ENCODE measurements at places on chromosomes 4 and X. TPM values are rescaled to one million over a fixed set of nuclear protein-coding genes. Genes with fewer than 3 reads are reported as not detected.

Gene RNF113A
- total RNA-seq, result 27.5 TPM

Gene LEF1
- 33.0 TPM for total RNA-seq

Gene DIAPH2
- total RNA-seq, result 6.3 TPM

Gene PLAC8
- total RNA-seq, result 18.2 TPM

Gene CC2D2A
- 16.3 TPM for total RNA-seq

Gene KLHL4
- 23.6 TPM for total RNA-seq

Gene CENPVL1
- not detected for total RNA-seq

Gene GSX2
- total RNA-seq, result not detected

Gene CTAG1B
- not detected for total RNA-seq

Gene ARMCX4
- total RNA-seq, result 0.37 TPM

Gene SPP1
- 197 TPM for total RNA-seq

Gene MFAP3L
- total RNA-seq, result 4.3 TPM

Gene SLC39A8
- total RNA-seq, result 38.9 TPM

Gene IL13RA2
- 177 TPM for total RNA-seq

Gene CCNQ
- total RNA-seq, result 31.4 TPM

Gene STARD8
- 3.1 TPM for total RNA-seq

Gene MAGEA10
- not detected for total RNA-seq

Gene DOCK11
- 7.7 TPM for total RNA-seq

Gene UGT2B7
- total RNA-seq, result 0.35 TPM

Gene CLDN34
- not detected for total RNA-seq

Gene STK26
- total RNA-seq, result 31.5 TPM

Gene KIAA1210
- total RNA-seq, result 0.04 TPM

Gene SPIN2A
- total RNA-seq, result 0.04 TPM

Gene PRR32
- total RNA-seq, result not detected

Gene GPR82
- not detected for total RNA-seq

Gene UGT2A3
- not detected for total RNA-seq

Gene KIF4A
- 37.5 TPM for total RNA-seq

Gene CSN1S1
- total RNA-seq, result not detected

Gene SH3RF1
- 4.0 TPM for total RNA-seq

Gene CENPI
- total RNA-seq, result 26.7 TPM

Gene PTCHD1
- 3.0 TPM for total RNA-seq

Gene WDR17
- total RNA-seq, result 1.7 TPM

Gene FGA
- not detected for total RNA-seq

Gene KLHL13
- total RNA-seq, result 9.8 TPM

Gene RAB33B
- 5.7 TPM for total RNA-seq

Gene LPAR4
- total RNA-seq, result not detected

Gene TMEM33
- 105 TPM for total RNA-seq

Gene BBS12
- 4.1 TPM for total RNA-seq

Gene FGB
- 1.2 TPM for total RNA-seq

Gene TMEM187
- total RNA-seq, result 2.7 TPM

Gene NSG1
- total RNA-seq, result 8.9 TPM

Gene SHROOM2
- total RNA-seq, result 3.6 TPM

Data from H4 (cell line).